ENCODE measurements at places on chromosomes 3 and 15.
A peak's percentile ranks its signal among the peaks of the same experiment; 100 is the strongest.

- no peak for DNase-seq
Observed at GRCh38 chr3:72174890-72175289, 389.9 kb upstream of the PROK2 start.

- DNase-seq, result no peak
Observed at GRCh38 chr3:52240886-52241370, 2.0 kb upstream of the TWF2 start.

DNA sequence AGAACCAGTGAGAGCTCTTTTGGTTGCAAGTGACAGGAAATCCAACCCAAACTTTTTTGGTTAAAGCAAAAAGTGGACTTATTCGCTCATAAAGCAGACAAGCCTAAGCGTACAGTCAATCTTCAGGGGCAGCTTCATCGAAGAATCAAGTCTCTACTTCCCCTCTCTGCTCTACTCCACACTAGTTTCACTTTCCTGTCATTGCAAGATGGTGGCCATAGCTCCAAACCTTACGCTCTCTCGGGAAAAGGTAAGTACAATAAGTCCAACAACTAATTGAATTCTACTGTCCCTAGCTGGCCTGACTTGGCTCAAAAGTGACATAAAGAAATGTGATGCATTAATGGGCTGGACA lies 24.9 kb upstream of the ZNF710 start:
- DNase-seq, result no peak

DNA sequence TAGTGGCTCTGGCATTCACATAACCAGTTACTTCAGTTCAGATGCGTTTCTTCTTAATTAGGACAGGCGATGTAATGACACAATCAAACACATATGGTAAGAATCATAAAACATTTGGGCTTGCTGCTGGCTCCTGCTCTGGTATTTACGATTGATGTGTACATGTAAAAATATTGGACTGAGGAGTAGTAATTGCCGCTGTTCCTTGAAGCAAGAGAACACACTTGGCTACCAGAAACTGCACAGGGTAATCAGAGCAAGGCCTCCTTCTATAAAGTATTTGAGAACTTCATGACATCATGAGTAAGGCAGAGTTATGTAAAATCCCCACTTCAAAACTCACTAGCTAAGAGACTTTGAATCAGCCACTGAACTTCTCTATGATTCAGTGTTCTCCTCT lies 158.1 kb downstream of the SSR3 start:
- DNase-seq, result no peak

GRCh38 chr15:60374628-60375081 lies 23.1 kb downstream of the ANXA2 start:
- peak; percentile 99 for DNase-seq

DNA sequence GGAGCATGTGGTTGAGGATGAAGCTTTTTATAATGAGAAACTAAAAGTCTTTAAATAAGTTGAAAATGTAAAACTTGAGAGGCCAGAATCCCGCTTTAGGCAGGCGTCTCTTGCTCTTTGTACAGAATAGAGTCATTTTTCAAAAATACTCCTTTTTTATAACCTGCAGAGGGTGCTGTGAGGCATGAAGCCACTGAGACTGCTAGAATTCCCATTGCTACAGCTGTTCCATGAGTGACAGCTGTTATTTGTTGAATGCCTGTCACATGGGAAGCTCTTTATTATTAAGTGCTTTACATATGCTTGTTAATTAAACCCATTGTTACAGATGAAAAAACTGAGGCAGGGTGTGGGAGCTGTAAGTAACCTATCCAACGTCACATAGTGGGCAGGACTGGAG lies 18.5 kb downstream of the MINAR1 start:
- DNase-seq, result peak; percentile 11

DNA sequence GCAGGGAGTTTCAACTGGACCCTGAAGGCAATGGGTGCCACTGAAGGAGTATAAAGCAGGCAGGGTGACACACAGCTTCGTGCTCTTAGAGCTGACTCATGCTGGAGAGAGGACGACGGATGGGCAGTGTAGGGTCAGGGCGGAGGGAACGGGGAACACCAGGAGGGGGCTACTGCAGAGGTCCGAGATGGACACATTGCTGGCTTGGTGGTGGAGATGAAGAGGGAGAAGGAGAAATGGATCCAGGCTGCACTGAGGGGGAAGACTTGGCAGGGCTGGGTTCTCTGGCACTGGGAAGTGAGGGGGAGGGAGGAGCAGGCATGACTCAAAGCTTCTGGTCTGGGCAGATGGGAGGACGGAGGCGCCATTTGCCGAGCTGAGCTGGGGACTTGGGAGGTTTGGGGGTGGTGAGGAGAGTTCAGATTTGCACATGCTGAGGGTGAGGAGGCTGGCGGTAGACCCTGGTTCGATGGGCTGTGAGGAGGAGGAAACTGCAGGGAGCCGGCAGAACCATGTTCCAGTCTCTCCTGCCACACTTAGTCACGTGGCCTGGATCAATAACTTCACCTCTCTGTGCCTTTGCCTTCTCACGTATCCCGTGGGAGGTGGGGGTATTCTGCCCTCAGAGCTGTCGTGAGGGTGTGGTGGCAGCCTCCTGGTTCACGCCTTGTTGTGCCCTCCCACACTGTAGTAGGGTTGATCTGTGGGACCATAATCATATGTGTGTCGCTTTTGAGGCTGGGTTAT lies 4.6 kb upstream of the KCTD6 start:
- peak; percentile 87 for DNase-seq

DNA sequence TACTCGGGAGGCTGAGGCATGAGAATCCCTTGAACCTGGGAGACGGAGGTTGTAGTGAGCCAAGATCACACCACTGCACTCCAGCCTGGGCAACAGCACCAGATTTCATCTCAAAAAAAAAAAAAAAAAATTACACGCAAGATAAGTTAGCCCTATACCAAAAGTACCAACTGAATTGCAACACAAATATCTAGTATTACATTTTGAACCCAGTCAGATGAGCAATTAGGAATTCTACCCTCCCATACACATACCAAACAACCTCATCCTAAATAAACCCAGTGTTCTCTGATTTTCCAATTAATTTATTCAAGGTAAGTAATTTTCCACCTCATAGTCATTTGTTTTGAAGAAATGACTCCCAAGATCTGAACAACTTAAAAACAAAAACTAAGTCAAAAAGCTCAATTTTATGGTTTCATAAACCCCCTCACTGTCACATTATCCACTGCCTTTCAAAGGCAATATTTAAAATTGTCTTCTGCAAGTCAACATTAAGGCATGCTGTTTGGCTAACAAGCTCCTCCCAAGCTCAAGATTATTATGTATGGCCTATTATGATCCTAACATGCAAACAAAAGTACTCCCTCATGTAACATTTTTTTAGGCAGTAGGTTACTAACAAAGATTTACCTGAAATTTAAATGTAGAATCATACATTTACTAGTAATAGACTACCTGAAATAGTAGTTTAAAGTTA lies 4.5 kb downstream of the RAF1 start:
- DNase-seq, result peak; percentile 34

DNA sequence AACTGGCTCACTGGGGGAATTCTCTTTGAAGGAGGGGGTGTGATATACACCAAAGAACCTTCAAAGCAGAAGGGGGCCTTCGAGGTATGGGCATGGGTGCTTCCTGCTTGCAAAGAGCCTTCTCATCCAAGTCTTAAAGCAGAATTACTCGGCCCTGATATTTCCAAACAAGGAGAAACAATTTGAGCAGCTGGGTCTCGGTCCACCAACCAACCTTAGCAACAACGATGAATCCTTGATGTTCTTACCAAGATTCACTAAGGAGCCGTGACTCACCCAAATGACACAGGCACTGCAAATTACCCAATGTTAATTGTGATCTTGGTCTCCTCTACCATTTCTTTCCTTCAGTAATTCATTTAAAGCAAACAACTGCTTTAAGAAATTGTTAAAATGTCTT lies 7.7 kb downstream of the HOMER2 start:
- peak; percentile 27 for DNase-seq

GRCh38 chr15:98727115-98728040 lies 79.0 kb downstream of the IGF1R start:
- DNase-seq, result peak; percentile 96

DNA sequence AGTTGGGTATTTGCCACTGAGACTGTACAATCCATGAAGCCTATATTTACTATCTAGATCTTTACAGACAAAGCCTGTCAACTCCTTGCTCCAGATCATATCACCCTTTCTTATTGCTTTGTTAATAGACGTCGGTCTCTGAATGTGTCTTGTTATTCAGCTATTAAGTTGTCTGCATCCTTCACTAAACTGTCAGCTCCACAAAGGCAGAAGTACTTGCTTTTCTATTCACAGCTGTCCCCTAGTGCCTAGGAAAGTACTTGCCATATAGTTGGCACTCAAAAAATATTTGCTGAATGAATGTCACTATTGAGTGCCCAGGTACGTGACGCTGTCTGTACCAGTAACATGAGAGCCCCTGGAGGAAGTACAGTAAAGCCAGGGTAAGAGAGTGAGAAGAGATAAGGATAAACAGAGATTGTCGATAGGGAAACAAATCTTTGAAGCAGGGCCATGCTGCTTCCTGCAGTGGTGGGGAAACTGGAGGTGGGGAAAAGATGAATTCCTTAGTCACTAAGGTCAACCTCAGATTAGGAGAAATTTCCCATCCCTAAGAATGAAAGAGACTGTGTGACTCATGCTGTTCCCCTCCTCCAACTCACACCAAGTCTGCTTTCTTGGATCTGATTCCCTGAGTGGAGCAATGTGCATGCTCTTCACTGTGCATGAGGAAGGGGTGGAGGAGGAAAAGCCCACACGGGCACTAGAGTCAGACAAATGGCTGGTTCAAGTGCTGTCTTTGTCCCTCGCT lies 36.3 kb downstream of the PRICKLE2 start:
- peak; percentile 95 for DNase-seq

DNA sequence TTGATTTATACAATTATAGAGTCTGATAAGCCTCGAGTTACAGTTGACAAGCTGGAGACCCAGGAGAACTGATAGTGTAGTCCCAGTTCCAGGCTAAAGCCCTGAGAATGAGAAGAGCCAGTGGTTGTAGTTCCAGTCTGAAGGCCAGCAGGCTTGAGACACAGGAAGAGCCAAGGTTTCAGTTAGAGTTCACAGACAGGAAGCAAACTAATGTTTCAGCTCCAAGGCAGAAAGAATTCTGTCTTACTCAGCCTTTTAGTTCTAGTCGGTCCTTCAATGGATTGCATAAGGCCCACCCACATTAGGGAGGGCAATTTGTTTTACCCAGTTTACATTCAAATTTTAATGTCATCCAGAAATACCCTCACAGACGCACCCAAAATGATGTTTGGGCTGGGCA lies 102.7 kb downstream of the CDIN1 start:
- peak; percentile 61 for DNase-seq

DNA sequence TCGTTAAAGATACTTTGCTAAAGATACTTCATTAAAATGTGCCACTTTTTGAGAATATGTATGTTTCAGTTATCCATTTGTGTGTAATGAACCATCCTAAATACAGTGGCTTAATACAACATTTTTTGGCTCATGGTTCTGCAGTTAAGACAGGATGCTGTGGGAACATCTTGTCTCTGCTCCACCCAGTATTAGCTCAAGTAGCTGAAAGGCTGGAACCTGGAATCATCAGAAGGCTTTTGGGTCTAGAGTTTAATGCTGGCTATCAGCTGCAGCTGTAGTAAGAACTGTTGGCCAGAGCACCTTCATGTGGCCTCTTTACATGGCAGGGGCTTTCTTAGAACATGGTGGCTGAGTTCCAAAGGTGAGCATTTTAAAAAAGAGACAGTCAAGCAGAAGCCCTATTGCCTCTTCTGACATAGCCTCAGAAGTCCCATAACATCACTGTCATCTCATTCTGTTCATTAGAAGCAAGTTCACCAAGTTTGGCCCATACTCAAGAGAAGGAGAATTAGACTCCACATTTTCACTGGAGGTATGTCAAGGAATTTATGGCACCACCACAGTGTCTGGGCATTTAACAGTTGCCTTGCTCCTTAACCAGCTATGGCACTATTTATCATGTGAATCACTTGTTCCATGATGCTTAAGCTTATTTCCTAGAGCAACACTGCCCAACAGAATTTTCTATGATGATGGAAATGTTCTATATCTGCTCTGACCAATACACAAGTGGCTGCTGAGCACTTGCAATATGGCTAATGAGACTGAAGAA lies 70.4 kb upstream of the PDZRN3 start:
- no peak for DNase-seq

DNA sequence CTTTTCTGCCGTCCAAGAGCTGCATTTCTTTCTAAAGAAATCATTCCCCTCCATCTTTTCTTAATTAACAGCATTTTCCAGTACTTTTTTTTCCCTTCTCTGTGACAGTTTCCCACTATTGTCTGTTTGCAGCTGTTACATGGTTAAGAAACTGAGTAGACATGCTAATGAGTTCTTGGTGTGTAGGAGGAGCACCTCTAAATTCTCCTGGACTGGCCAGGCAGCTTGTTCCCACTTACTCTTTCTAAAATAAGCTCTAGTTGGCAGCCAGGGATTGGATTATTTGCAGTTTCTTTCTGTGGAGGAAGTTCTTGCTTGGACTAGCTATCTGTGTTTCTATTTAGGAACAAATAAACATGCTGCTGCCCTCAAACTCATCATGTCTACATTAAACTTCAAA lies 235.1 kb upstream of the GAP43 start:
- DNase-seq, result no peak

GRCh38 chr3:145898487-145898886 lies 262.5 kb downstream of the PLOD2 start:
- DNase-seq, result peak; percentile 9

Data from ELR (cell line).